Stimulated activated CD4-positive, alpha-beta T cell treated with anti-CD3 and anti-CD28 coated beads, Interleukin-15, amount 100 ng/mL, for 24 hours (primary cell): ENCODE measurements at places on chromosomes 6 and 20.

GRCh38 chr20:38878866-38879265, 47.4 kb upstream of the FAM83D start:
- no peak for DNase-seq

GRCh38 chr6:154261688-154262397, 94.8 kb downstream of the IPCEF1 start:
- DNase-seq, result no peak

DNA sequence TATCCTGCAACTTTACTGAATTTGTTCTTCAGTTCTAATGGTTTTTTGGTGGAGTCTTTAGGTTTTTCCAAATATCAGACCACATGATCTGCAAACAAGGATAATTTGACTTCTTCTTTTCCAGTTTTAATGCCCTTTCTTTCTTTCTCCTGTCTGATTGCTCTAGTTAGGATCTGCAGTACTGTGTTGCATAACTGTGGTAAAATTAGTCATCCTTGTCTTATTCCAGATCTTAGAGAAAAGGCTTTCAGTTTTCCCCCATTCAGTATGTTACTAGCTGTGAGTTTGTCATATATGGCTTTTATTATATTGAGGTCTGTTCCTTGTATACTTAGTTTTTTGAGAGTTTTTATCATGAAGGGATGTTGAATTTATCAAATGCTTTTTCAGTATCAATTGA, 4.3 kb downstream of the MICA start:
- no peak for DNase-seq

GRCh38 chr20:41696428-41696827, 78.3 kb upstream of the CHD6 start:
- no peak for DNase-seq

DNA sequence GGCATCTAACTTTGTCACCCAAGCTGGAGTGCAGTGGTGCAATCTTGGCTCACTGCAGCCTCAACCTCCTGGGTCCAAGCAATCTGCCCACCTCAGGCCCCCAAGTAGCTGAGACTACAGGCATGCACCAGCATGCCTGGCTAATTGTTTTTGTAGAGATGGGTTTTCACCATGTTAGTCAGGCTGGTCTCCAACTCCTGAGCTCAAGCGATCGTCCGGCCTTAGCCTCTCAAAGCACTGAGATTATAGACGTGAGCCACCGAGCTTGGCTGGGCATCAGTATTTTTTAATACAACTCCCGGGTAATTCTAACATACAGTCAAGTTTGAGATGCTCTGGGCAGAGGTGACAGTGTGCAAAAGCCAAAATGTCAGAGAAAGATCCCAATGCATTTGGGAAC, 73.5 kb downstream of the NFATC2 start:
- DNase-seq, result no peak

- DNase-seq, result no peak
Measured at GRCh38 chr6:163449076-163449475, 34.6 kb downstream of the QKI start.

GRCh38 chr20:1508574-1508973, 17.4 kb upstream of the SIRPB2 start:
- no peak for DNase-seq

GRCh38 chr6:125393449-125393858, 91.7 kb upstream of the HDDC2 start:
- DNase-seq, result no peak

- no peak for DNase-seq
Measured at GRCh38 chr6:30447237-30447636, 42.1 kb upstream of the HLA-E start.

DNA sequence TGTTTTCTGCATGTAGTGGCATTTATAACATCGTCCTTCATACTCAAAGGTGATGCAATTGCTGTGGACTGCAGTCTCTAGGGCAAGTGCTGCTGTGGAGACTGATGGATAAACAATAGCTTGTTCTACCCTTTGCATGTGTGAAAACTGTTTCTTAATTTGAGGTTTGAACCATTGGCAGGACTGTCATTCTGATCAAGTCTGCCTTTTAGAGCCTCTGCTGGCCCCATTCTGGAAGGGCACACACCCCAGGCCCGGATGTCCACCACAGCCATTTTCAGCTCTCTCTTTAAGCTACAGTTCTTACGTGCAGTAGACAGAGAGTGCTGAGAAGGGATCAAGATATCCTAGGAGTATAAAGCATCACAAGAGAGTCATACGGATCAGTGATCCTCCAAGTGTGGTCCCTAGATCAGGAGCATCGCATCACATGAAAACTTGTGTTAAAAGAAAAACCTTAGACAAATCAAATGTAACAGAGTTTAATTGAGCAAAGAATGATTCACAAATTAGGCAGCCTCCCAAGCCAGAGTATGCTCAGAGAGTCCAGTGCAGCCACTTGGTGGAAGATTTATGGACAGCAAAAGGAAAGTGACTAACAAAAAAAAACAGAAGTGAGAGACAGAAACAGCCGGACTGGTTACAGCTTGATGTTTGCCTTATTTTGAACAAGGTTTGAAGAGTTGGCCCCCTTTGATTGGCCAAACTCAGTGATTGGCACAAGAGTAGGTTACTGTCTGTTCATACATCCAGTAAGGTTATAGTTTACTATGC, 52.0 kb downstream of the FRK start:
- no peak for DNase-seq

GRCh38 chr6:12899046-12899833, 182.7 kb downstream of the PHACTR1 start:
- no peak for DNase-seq

DNA sequence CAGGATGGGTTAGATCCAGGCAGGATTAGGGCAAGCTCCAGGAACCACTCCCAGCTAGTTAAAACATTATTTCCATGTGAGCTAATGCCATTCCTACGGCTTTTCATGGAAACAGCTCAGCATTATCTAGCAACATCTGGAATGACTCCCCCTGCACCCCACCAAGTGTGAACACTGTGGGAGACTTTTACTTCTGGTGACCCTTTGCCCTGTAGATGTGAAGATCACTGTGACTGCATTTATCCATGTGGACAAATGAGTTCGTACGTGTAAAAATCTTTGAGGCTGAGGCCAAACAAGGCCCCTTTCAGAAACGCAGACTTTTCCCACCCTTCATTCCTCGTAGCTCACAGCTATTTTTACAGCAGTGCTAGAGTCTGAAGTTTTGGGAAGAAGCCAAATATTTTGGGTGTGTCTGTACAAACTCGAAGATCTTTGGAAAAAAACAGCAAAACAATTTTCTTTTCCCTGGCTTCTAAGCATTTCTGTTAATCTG, 221.8 kb upstream of the SOX4 start:
- no peak for DNase-seq

- DNase-seq, result no peak
Measured at GRCh38 chr6:74657011-74657410, 548.8 kb downstream of the COL12A1 start.

DNA sequence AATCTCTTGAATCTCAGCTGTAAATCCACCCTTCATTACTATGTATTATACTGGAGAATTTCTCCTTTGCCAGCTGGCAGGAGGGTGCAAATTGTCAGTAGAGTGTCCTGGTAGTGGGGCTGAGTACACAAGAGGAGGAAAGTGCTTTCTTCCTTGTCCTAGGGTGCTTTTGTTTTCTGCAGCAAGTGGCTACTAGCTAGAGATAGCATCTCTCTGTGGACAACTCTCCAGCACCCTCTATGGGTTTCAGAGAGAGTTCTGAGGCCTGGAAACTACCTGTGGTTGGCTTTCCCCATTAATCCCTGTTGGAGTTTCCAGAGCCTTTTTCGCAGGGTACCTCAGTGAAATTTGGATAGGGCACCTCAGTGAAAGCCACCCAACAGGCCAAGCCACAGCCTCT, 422.5 kb upstream of the RGS17 start:
- DNase-seq, result no peak

GRCh38 chr20:41638456-41638855, 20.3 kb upstream of the CHD6 start:
- DNase-seq, result no peak

DNA sequence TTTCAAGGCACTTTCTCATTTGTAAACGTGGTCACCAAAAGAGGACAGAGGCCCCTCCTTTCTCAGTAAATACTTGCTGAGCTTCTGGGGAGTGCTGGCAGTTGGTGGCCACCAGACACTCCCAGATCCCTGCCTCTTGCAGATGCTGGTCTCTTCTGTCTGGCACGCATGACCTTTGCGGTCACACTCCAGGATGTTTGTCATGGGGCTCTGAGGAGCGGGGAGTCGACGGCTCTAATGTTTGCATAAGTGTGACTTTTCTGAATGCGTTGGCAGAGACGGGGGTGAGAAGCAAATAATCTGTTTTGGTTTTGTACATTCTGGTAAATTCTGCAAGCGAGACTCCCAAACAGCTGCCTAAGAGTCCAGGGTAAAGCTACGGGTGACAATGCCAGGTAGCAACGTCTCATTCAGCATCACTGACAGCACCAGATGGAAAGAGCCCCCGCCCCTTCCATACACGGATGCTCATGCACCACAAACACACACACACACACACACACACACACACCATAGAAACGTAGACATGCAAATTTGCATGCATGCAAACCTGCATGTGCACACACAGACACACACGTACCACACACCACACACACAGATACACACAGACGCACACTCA, 101.1 kb downstream of the YTHDF1 start:
- no peak for DNase-seq
